ENCODE measurements at places on chromosomes 5 and 9.

- no peak for DNase-seq
Observed at GRCh38 chr5:119037496-119038215, 33.2 kb upstream of the DMXL1 start.

DNA sequence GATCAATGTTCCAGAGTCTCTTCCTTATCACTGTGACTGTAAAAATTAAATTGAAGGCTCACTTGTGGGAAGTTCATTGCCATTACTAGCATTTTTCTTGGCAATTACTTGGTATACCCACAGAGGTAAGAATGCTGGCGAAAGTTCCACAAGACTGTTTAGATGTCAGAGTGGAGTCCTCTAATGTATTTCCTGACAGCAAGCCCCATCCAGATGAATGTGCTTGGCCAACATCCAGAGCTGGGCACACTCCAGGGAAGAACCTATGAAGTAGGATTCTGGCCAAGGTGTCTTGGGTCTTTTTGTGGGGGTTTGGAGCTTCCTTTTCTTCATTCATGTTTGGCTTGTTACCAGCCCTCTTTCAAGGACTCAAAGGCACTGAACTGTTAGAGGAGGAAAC lies 473.6 kb downstream of the DMAC1 start:
- DNase-seq, result no peak

- no peak for DNase-seq
Observed at GRCh38 chr5:8474569-8474930, 605.6 kb downstream of the MTRR start.

GRCh38 chr5:167764641-167765289 lies 526.7 kb upstream of the WWC1 start:
- no peak for DNase-seq

Data from putamen (tissue), 1 donor.